ENCODE measurements at places on chromosomes 11 and 22.

DNA sequence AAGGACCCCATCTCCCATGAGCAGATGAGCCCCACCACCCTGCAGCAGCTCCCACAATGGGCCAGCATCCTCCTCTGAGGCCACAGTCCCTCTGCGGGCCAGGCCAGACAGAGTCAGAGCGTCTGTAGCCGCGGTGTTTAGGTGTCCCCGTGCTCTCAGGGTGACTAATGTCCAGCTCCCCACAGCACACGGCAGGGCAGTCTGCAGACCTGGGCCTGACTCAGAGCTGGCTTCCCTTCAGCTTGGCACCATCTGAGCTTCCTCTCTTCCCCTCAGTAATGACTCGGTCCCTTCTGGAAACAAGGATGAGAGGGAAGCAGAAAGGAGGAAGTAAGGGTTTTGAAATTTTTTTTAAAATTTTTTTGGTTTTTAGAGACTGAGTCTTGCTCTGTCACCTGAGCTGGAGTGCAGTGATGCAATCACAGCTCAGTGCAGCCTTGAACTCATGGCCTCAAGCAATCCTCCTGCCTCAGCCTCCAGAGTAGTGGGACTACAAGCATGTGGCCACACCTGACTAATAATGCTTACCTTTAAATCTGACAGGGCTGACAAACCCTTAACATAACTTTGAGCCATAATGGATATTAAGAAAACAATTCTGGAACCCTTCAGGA lies 28.5 kb downstream of the LRRC74B start:
- no peak for DNase-seq

GRCh38 chr11:29432719-29433325 lies 584.0 kb downstream of the KCNA4 start:
- no peak for DNase-seq

DNA sequence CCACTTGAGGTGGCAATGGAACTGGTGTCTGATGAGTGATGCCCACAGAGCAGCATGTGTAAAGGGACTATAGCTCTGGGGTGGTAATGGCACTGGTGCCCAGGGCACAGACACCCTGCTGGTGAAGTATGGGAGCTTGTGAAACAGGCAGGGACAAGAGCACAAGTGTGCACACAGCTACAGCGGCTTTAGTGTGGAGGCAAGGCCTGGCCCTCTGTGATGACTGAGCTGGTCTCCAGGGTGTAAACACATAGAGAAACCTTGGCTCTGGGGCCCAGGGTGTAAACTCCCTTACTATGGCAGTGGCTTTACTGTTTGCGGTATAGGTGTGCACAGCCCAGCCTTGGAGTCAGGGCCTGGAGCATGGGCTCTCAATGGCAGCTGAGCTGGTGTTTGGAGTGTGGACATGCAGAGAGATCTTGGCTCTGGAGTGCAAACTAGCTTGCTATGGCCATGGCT lies 46.3 kb downstream of the BIRC2 start:
- DNase-seq, result no peak

DNA sequence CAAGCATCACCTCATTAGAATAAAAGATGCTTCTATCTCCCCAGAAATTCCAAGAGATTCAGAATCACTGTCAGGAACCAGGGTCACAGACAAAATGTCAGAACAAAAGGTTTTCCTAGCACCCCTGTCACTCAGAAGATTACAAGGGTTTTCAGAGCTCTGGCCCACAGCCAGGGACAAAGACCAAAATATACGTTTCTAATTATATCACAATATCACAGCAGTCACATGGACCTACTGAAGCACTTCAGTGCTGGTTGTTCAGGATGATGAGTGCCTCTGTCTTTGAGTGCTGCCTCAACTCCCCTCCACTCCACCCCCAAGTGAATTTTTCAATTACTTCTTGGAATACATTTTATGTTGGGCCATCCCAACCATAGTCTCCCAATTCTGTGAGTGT lies 21.9 kb upstream of the RTL6 start:
- no peak for DNase-seq

DNA sequence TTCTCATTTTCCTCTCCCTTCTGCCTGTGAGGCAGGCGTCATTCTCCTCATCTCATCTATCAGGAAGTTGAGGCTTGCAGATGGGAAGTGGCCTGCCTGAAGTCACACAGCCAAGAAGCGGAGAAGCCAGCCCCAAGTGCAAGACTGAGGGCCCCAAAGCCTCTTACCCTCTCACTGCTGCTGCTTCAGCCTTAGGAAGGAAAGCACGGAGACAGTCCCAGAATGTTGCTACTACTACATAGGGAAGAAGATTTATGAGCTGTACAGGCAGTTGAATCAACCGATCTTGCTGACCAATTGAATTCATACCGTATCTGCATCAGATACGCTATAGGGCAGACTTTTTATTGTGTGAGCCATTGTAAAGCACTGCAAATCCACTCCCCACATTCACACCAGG lies 89.0 kb downstream of the CWC15 start:
- DNase-seq, result no peak

All from activated CD8-positive, alpha-beta memory T cell treated with anti-CD3 and anti-CD28 coated beads for 4 hours (primary cell).